ENCODE measurements at places on chromosomes 5 and 9.

GRCh38 chr9:108963459-108964143 lies 29.4 kb downstream of the ABITRAM start:
- no peak for DNase-seq

DNA sequence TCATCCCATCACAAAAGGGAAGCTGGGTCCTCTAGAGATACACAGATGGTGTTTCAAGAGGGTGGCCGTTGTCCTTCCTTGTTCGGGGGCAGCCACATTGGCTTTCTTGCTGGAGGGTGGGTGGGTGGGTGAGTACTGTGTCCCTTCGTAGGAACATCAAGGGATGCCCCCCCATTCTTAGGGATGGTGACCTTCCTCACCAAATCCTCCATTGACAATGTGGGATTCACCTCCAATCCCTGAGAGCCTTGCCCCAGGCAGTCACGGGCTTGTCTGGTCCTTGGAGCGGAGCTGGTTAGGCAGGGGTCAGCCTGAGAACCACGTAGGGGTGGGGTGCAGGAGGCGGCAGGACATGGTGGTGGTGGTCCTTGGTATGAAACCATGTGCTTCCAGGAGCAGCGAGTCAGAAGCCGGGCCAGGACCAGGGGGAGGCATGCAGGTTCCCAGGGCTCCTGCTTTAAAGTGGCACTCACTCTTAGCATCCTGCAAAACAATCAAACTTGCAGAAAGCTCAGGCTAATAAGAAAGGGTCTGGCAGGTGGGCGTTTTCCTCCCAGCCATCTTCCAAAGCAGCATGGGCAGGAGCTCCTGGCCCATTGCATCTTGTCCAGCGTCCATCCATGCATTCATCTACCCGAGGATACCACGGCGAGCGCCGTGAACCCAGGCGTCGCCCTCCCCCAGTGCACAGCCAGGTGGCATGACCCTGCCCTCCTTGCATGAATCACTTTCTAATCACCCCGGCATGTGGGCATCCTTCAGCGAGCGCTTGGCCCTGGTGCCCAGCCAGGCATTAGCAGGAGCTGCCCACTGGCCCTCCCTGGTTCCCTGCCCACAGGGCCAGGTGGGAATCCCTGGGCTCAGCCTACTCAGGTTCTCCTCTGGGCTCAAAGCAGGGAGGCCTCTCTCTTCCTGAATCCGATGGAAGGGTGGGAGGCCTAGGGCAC lies 76.4 kb downstream of the NTNG2 start:
- no peak for DNase-seq

DNA sequence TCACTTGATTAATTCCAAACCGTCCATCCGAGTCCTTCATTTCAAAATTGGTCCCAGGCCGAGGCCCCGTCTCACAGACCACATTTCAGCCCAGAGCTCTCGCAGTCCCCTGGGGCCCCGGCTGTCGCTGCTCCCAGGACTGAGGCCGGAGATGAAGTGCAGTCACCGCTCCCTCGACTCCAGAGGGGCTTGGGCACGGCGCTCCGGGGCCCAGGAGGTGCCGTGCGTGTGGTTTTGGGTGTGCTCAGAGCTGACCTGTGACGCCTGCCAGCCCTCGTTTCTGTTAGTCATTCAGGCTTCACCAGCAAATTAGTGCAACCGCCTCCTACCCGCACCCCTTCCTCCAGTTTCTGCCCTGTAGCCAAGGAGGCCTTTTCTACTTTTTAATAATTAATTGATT lies 48.7 kb upstream of the PHYKPL start:
- DNase-seq = no peak

GRCh38 chr5:177123789-177124485 lies 9.6 kb upstream of the NSD1 start:
- no peak for DNase-seq

- DNase-seq = no peak
These were observed 92.6 kb downstream of the TENT4A start for GRCh38 chr5:6805841-6806240.

DNA sequence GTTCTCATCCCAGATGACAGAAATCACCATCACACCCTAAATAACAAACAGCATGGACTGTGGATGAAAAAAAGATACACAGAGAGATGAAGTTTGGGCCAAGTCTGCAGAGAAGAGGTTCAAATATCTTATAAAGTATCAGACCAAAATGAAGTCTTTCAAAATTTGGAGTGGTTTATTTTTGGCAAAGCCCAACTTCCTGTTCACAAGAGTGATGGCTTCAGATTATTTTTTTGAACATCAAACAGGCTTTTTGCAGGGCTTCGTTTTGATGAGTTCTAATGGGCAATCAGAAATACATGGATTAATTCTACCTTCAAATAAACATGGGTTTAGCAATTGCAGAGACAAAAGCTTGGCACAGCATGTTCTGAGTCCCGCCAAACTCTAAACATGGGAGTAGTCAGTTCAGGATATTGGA lies 378.2 kb upstream of the RPS23 start:
- no peak for DNase-seq

- no peak for DNase-seq
These were observed 17.4 kb downstream of the ELOVL7 start for GRCh38 chr5:60826653-60827052.

GRCh38 chr9:79661279-79661678 lies 89.5 kb downstream of the TLE4 start:
- DNase-seq = no peak

DNA sequence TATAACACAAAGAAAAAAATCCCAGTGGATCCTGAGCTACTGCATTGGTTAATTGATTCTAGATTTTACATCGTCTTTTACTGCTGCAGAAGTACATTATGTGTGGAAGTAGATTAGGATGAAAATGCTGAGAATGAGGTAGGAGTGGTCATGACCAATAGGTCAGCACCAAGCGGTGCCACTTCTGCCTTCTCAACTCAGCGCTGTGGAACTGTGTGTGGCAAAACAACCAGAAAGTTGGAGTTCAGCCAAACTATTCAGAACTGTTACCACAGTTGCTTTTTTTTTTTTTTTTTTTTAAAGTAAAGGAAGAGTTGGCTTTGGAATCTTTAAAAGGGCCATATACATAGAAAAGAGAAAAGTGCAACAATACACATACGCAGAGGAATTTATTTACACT lies 24.2 kb downstream of the POU5F2 start:
- DNase-seq = no peak

DNA sequence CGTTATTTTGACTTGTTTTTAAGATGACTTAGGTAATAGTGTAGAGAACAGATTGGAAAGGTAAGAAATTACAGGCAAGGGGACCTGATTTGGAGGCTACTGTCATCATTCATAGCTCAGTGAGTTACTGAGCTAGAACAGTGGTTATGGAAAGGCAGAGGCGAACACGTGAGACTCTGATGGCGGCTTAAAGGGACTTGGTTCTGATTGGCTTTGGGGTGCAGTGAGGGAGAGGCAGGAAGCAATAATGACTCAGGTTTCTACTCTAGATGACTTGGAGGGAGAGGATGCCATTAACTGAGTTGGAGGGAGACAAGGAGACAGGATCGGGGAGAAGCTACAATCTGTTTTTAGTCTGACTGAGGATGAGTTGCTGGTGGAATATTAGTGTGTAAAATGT lies 3.0 kb downstream of the F2RL2 start:
- DNase-seq = no peak

DNA sequence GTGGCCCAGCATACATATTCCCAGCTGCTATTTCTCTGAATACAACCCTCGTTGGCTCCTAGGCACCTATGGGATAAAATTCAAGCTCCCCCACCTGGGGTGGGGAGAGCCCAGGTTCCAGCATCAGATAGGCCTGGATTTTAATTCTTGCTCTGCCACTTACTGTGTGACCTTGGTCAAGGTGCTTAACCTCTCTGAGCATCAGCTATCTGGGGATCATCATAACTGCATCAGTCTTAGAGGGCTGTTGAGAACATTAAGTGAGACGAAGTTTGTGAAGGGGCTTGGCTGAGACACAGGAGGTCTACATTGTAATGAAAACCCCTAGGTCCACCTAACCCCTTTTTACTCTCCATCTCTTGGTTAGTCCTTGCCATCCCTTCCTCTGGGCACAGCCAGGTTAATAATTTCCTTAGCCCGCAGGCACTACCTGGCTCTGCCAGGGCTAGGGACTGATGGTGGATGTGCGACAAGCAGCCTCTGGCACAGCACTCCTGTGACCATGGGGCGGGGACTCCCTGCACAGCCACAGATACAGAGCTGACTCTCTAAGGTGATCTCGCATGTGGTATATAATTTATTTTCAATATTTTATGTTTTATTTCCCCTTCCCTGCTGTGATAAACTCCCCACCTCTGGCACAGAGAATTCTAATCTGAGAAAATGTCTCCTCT lies 68.7 kb downstream of the CRB2 start:
- no peak for DNase-seq

GRCh38 chr9:104448036-104448435 lies 56.0 kb upstream of the OR13F1 start:
- DNase-seq = no peak

DNA sequence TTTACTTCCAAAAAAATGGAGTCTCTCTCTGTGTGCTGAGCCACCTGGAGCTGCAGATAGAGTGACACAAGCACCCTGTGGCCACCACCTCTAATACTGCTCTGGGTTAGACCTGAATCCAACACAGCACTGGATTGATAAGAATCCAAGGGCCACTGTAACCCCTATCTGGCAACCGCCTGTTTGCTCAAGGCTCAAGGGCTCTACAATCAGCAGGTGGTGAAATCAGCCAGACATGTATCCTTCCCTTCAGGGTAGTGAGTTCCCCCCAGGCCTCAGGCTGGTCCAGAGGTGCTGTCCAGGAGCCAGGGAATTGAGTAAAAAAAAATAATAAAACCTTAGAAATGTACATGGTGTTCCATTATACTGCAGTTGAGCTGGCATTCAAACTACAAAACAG lies 509.0 kb downstream of the KIF4B start:
- DNase-seq = no peak

GRCh38 chr9:12441506-12441905 lies 251.7 kb upstream of the TYRP1 start:
- DNase-seq = no peak

DNA sequence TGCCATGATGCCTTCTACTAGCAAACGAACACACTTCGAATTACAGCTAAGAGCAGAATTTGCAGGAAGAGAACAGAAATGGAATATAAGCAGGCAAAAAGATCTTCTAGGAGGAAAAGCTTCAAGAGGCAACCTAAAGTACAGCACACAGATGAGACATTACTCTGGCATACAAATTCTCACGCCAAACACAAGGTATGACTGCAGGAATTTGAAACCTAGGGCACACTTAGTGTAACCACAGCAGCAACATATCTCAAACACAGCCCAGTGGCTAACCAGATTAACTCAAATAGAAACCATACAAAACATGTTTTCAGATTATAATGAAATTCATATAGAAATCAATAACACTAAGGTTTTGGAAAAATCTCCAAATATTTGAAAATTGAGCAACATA lies 481.0 kb upstream of the RGMB start:
- no peak for DNase-seq

- DNase-seq = no peak
These were observed 38.1 kb upstream of the HNRNPA0 start for GRCh38 chr5:137792303-137792702.

DNA sequence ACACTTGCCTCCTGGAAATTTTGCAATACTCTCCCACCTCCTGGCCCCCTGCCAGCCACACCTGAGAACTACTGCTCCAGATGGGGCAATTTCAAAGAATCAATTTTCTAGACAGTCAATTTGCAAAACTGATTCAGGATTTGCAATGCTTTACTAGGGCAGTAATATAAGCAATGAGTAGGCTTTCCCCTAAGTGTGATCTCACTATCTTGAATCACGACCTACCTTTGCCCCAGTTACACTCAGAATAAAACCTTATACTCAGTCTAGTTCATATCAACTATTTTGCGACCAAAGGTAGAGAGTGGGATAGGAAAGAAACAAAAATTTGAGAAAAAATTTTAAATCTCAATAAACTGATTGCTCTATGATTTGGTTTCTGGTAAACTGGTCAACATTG lies 54.4 kb downstream of the DROSHA start:
- DNase-seq = no peak

DNA sequence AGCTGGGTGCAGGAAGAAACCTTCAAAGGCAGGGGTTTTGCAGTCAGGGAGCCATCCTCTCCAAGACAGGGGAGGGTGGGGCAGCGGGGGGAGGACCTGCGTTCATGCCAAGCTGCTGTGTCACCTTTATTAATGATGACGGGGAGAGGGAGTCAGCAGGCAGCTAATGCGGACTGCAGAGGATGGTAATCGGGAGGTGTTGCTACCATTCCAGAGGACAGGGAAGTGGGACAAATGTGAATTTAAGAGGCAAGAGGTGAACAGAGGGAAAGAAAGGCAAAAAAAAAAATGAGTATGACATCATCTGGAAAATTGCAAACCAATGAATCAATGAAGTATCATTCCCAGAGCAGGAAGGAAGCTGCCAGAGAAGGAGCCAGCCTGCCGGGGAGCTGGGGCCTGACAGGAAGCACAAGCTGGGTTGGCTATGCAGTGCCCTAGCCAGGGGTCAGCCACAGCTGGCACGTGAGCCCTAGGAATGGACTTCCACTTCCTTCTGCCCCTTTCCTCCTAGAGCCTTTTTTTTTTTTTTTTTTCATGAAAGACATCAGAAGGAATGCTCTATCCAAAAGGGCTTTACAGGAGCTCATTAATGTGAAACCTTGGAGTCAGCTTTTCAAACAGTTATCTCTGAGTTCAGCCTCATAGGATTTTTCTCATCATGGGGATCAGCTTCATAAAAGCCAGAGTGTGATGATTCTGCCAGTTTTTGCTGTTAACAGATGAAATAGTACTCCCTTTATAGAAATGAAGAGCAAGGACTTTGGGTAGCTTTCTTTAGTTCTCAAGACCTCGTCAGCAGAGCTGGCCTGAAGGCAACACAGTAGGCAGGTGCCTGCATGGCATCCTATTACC lies 9.2 kb downstream of the INSYN2B start:
- no peak for DNase-seq

DNA sequence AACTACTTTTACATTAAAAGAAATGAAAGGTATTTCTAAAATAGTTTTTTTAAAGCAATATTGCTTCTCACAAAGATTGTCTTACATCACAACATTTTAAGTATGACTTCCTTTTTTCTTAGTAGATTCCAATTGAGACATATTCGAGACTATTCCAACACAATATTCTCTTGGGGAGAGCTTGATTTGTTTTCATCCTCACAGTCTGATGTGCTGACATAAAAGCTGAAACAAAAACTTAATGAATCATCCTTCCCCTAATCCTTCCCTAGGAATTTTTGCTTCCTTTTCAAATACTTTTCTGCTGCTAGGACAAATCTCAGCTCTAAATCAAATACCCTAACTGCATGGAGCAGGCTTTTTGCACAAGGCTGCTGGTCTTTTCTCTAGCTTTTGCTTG lies 245.8 kb upstream of the MAP3K1 start:
- no peak for DNase-seq

GRCh38 chr5:142847898-142848790 lies 78.0 kb downstream of the ARHGAP26 start:
- DNase-seq = no peak

DNA sequence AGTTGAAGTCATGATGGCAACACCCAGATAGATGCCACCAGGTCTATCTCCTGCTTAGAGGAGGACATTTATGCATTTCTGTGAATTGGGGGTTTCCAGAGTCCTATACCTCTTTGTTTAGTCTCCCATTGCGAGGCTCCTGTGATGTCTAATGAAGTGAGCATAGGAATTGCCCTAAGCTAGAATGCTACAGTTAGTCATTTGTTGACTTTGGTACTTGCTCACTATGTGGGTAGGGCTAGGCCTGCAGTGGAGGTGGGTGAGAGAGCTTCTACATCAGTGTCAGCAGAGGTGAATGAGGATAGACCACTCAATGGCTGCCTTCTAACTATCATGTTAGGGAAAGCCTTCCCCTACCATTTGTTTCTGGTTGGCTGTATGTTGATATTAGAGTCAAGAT lies 173.3 kb upstream of the POC5 start:
- DNase-seq = no peak

- DNase-seq = no peak
These were observed 12.4 kb upstream of the AKNA start for GRCh38 chr9:114400219-114400618.
